ENCODE measurements at places on chromosomes 5 and 9.

- peaks cover 3% of the 10 kb centered on the region for H3K36me3 ChIP-seq
- H3K27me3 ChIP-seq: no peaks in the 10 kb centered on the region
- peaks cover 67% of the 10 kb centered on the region for H3K4me1 ChIP-seq
- no peak overlapping the region for H3K4me3 ChIP-seq
- no peak for DNase-seq
Observed at GRCh38 chr5:95939465-95939864, 22.2 kb downstream of the ELL2 start.

DNA sequence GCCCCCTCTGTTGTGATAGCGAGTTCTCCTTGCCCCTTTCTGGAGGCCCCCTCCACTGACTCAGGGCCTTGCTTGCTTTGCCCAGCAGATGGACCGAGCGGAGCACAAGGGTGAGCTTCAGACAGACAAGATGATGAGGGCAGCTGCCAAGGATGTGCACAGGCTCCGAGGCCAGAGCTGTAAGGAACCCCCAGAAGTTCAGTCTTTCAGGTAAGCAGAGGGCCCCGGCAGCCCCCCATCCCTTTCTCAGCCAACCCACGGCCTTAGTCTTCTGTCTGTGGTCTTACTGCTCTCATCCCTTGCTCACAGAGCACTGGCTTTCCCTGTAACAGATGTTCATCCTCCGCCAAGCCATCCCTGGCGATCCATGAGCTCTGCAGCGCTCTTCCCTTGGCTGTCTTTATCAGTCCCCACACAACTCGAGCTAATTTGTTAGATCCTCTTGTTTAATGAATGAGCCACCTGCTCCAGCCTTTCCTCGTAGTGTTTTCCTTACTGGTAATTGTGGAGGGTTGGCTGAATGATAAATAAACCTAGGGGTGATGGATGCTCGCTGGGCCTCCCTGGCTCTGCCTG lies 18.4 kb upstream of the RARS1 start:
- no peak overlapping the region for H3K27ac ChIP-seq
- no peaks in the 10 kb centered on the region for H3K4me1 ChIP-seq
- no peak for DNase-seq
- H3K4me3 ChIP-seq: no peak overlapping the region
- H3K27me3 ChIP-seq: no peaks in the 10 kb centered on the region

DNA sequence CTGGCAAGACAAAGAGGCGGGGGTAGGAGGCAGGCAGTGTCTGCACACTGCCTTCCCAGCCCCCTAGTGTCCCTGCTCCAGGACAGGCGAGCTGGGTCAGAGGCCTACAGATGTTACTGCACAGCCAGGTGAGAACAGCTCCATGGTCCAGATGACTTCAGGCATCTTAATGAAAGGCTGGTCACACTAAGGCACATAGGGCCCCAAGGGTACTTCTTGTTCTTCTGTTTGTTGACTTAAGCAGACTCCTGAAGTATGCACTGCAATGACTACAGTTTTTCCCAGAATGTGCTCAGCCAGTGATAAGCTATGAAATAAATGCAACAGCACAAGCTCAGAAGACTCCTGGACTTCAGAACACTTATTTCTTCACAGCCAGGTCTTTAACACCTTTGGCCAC lies 27.4 kb downstream of the ATPSCKMT start:
- no peaks in the 10 kb centered on the region for H3K4me1 ChIP-seq
- H3K4me3 ChIP-seq: no peak overlapping the region
- H3K27me3 ChIP-seq: no peaks in the 10 kb centered on the region
- no peak overlapping the region for H3K27ac ChIP-seq
- DNase-seq: no peak

DNA sequence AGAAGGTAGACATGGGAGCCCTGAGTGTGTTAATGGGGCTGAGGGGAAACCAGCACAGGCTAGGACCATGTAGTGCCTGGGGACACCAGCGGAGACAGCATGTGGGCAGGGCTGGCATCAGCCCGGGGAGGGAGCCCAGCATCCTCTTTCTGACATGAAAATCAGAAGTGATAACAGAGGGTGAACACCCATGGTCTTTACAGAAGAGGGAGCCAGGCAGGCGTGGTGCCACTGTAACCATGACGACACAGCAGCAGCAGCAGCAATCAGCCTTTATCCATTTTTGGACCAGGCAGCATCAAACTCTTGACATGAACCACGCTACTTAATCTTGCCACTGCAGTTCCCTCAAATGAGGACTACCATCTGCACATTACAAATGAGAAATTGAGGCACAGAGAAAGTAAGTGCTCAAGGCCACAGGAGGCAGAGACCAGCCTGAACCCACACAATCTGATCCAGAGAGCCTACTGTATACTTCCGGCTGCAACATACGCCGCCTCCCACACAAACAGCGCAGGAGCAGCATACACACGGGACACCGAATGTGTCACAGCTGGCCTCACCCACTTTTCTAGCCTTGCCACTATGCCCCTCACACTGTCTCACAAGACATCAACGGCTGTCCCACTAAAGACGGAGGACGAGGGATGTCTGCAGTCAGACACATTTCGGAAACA lies 23.8 kb downstream of the CAMSAP1 start:
- no peak for DNase-seq
- peaks cover 19% of the 10 kb centered on the region for H3K4me1 ChIP-seq
- no peak overlapping the region for H3K4me3 ChIP-seq
- H3K27me3 ChIP-seq: no peaks in the 10 kb centered on the region

DNA sequence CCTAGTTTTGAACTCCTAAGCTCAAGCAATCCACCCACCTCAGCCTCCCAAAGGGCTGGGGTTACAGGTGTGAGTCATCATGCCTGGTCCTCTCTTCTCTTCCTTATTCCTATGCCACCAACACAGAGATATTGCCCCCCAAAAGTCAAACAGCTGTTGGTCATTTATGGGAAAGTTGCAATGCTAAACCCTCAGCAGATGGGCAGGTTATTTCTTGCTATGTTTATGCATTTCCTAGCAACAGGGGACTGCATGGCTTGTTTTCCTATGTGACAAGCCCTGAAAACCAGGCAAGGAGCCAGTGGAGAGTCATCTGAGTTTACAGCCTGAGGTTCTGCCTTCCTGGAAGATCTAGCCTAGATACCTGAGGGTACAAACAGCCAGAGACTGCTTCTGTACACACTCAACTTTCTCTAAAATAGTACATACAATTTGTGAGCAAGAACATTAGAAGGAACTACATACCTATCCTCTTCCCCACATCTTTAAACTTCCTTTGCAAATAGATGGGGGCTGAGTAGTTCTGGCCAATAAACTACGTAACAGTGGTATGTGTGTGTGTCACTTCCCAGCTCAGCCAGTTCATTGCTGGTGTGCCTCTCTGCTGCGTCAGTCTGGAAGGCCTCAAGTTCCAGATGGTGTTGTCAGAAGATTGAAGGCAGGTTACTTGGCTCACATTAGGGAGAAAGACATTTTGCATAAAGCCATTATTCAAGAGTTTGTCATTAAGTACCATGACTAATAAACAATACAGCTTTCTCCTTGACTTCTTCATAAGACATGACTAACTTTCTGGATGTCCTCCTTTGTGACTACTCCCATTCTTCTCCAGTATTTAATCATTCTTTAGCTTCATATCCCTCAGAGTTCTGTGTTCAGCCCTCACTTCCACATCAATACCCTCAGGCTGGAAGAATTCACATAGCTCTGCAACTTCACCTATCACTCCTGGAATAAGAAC lies 65.3 kb downstream of the CSNK1A1 start:
- no peaks in the 10 kb centered on the region for H3K36me3 ChIP-seq
- no peaks in the 10 kb centered on the region for H3K27me3 ChIP-seq
- H3K27ac ChIP-seq: peak overlapping the region; percentile 92
- no peak overlapping the region for H3K4me3 ChIP-seq
- peak; percentile 92 for DNase-seq

GRCh38 chr5:150498501-150498900 lies 9.4 kb upstream of the NDST1 start:
- DNase-seq: no peak
- no peaks in the 10 kb centered on the region for H3K27me3 ChIP-seq
- H3K4me1 ChIP-seq: peaks cover 87% of the 10 kb centered on the region
- no peaks in the 10 kb centered on the region for H3K36me3 ChIP-seq
- H3K4me3 ChIP-seq: peak overlapping the region; percentile 44

GRCh38 chr9:90801241-90801972 lies at the start of gene SYK:
SYK (plus strand) TSS chr9:90801819; CDS start chr9:90843899, 42,080 bp downstream.
- peak within 1 kb of the TSS; percentile 67 for H3K4me3 ChIP-seq
- H3K27me3 ChIP-seq: no peaks in the 10 kb centered on the region
- H3K36me3 ChIP-seq: no peaks in the 10 kb centered on the region
- H3K4me1 ChIP-seq: peaks cover 6% of the 10 kb centered on the region
- no peak within 1 kb of the TSS for H3K27ac ChIP-seq
- DNase-seq: no peak

GRCh38 chr9:16824545-16825330 lies 45.7 kb downstream of the BNC2 start:
- no peak overlapping the region for H3K27ac ChIP-seq
- H3K27me3 ChIP-seq: no peaks in the 10 kb centered on the region
- no peak overlapping the region for H3K4me3 ChIP-seq
- no peaks in the 10 kb centered on the region for H3K4me1 ChIP-seq

DNA sequence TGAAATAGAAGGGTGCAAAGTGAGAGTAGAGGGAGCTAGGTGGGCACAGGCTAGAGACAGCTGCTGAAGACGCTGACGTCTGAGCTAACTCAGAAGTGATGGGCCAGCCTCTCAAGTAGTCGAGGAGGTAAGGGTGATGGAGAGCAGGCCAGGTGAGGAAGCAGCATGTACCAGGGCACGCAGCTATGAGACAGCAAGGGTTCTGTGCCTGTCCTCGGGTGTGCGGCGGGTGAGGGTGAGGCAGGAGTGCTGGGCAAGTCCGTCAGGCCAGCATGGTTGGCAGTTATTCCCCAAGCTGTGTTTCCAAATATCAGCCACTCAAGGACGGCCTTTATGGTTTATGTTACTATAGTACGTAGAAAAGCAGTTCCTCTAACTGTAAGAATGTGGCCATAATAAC lies 6.2 kb downstream of the RMND5B start:
- H3K4me1 ChIP-seq: peaks cover 5% of the 10 kb centered on the region
- H3K4me3 ChIP-seq: no peak overlapping the region

DNA sequence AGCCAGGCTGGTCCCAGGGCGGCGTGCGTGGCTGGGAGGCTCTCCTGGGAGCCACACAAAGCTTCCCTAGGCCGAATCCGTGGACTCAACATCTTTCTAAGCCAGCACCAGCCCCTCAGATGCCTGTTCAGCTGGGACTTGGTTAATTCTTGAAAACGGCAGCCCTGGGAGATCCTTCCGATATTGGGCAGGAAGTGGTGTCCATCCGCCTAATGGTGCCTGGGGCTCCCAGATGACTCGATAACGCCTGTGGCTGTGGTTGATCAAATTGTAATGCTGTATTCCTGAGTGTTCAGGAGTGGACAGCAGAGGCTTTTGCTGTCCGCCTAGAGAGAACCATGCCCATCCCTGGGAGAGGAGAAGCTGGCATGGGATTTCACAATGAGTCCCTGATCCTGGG lies 14.1 kb downstream of the KCNT1 start:
- no peaks in the 10 kb centered on the region for H3K27me3 ChIP-seq
- H3K4me1 ChIP-seq: no peaks in the 10 kb centered on the region
- H3K4me3 ChIP-seq: no peak overlapping the region

GRCh38 chr5:170748951-170749471 lies 34.5 kb upstream of the GABRP start:
- H3K4me3 ChIP-seq: no peak overlapping the region
- no peaks in the 10 kb centered on the region for H3K36me3 ChIP-seq
- peaks cover 11% of the 10 kb centered on the region for H3K4me1 ChIP-seq

- no peaks in the 10 kb centered on the region for H3K36me3 ChIP-seq
- H3K4me1 ChIP-seq: peaks cover 15% of the 10 kb centered on the region
- H3K4me3 ChIP-seq: no peak overlapping the region
- DNase-seq: no peak
- no peaks in the 10 kb centered on the region for H3K27me3 ChIP-seq
- no peak overlapping the region for H3K27ac ChIP-seq
Observed at GRCh38 chr5:107388141-107388861, 282.4 kb downstream of the EFNA5 start.

- no peaks in the 10 kb centered on the region for H3K27me3 ChIP-seq
- H3K27ac ChIP-seq: no peak overlapping the region
- H3K4me1 ChIP-seq: no peaks in the 10 kb centered on the region
- no peak for DNase-seq
Observed at GRCh38 chr5:171832775-171833174, 47.2 kb downstream of the SMIM23 start.

DNA sequence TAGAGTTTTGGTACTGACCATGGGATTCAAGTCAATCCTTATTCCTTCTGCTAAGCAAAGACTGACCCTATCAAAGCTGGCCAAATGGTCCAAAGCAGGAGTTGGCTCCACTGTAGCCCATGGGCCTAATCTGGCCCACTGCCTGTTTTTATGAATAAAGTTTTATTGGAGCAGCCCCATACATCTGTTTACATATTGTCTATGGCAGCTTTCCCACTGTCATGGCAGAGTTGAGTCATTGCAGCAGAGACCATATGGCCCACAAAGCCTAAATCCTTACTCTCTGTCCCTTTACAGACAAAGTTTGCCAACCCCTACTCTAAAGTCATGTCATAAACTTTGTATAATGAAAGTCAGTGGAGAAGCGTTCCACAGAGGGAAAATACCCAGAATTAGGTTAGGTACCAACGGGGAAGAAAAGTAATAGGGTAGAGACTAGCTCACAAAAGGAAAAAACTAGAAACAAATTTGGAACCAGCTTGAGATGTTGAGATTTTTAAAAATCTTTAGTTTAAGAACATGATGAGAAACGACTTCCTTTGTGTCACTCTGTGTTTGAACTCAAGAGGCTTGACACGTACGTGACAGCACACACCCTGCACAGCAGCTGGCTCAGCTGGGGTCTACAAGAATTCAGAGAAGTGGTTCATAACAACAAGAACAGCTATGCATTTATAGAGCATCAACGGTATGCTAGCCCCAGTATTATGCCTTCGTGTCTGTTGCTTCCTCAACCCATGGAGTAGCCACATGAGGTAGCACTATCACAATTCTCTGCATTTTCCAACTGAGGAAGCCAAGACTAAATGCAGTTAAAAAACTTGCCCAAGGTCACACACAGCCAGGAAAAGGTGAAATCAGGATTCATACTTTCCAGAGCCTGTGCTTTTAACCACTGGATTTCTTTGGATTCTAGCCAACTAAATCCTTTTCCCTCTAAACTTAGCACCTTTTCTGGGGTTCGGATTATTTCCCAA lies 198.9 kb upstream of the WWC1 start:
- H3K4me1 ChIP-seq: peaks cover 10% of the 10 kb centered on the region
- no peaks in the 10 kb centered on the region for H3K27me3 ChIP-seq
- H3K27ac ChIP-seq: no peak overlapping the region
- no peak overlapping the region for H3K4me3 ChIP-seq
- no peaks in the 10 kb centered on the region for H3K36me3 ChIP-seq
